ENCODE measurements at places on chromosomes 13 and 19.
A peak's percentile ranks its signal among the peaks of the same experiment; 100 is the strongest.

- no peak for DNase-seq
Observed at GRCh38 chr19:16017138-16017490, 59.2 kb upstream of the TPM4 start.

- DNase-seq, result no peak
Observed at GRCh38 chr19:42028304-42029216, 34.5 kb upstream of the ATP1A3 start.

- DNase-seq, result no peak
Observed at GRCh38 chr13:50527612-50528509, 315.6 kb downstream of the DLEU7 start.

- DNase-seq, result no peak
Observed at GRCh38 chr13:92836171-92836570, 390.4 kb upstream of the GPC6 start.

GRCh38 chr13:31110617-31111016 is 51.1 kb downstream of the HSPH1 start:
- no peak for DNase-seq

GRCh38 chr19:7597689-7598088 is 2.0 kb downstream of the CAMSAP3 start:
- no peak for DNase-seq

DNA sequence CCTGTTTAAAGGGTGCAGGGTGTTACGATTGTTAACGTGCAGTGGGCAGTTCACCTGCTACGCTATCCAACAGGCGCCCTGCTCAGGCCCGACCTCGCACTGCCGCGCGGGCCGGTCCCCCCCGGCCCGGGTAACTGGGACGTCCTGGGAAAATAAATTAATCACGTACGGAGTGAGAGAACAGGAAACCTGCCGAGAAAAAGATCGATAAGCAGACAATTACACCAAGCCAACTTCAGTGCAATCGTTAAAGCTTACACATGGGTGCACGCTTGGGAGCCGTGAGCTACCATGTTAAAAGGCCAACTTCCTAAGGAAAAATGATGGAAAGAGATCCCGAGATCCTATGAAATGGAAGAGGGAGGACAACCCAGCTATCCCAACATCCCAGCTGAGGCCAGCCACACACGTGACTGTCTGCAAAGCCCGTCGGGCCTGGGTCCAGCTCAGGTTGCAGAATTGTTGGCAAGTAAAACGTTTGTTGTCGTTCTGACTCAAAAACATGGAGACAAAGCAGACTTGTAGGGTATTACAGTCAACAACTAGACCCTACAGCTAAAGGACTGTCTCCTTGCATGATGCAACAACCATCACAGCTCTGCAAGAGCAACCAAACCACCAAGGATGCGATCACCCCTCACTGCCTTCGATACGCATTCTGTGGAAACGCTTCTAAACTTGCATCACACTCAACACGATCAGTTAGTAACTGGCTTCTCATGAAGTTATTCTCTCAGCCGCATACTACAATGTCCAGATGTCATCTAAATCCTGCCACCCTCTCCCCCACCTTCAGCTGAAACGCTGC is 741 bp upstream of the TUBGCP3 start:
- DNase-seq, result no peak

GRCh38 chr13:65353951-65354350 is 1876.2 kb downstream of the PCDH9 start:
- DNase-seq, result no peak

- DNase-seq, result no peak
Observed at GRCh38 chr13:48448959-48449614, 36.2 kb upstream of the LPAR6 start.

DNA sequence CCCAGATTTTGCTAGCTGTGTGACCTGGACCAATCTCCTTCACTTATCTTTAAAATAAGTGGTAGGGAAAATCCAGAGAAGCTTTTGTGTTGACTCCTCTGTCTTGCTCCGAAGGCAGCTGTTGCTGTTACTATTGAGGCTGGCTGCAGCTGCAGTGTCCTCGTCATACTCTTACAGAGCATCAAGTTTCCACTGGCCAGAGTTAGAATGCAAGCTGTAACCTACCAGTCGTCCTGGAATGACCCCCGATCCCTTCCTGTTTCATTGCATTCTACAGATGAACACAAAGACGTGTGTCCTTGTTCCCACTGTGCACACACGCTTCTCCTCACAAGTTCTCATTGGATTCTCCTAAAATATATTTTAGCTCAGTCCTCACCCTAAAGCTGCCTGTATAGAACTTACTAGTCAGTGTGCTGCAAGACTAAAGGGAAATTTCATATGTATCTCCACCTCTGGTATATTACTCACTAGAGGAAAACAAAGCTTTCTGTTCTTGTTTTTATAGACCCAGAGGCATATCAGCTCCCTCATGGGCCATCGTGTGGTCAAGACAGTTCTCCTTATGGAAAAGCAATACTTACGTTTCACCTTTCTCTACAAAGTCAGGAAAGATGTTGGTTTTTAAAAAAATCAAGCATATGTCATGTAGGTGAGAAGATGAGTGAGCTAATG is 589.8 kb downstream of the LMO7 start:
- no peak for DNase-seq

- no peak for DNase-seq
Observed at GRCh38 chr13:33096886-33097605, 80.8 kb downstream of the KL start.

DNA sequence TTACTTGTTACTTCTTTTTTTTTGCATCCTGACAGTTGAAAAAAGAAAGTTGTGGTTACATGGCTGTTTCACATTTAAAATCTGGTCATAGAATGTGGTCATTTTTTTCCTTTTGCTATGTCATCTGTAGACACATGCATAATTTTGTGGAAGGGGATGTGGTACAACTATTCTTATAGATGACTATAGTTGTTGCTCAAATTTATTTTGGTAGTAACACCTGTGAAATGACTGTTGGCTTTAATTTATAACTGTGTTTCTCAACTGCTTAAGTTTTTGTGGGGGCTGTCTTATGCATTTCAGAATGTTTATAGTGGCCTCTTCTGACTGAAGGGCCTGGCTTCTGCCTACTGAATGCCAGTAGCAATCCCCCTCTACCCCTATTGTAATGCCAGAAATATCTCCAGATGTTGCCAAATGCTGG is 130.5 kb downstream of the PAN3 start:
- DNase-seq, result peak; percentile 36

GRCh38 chr19:41031916-41032315 is 40.8 kb downstream of the CYP2B6 start:
- no peak for DNase-seq

DNA sequence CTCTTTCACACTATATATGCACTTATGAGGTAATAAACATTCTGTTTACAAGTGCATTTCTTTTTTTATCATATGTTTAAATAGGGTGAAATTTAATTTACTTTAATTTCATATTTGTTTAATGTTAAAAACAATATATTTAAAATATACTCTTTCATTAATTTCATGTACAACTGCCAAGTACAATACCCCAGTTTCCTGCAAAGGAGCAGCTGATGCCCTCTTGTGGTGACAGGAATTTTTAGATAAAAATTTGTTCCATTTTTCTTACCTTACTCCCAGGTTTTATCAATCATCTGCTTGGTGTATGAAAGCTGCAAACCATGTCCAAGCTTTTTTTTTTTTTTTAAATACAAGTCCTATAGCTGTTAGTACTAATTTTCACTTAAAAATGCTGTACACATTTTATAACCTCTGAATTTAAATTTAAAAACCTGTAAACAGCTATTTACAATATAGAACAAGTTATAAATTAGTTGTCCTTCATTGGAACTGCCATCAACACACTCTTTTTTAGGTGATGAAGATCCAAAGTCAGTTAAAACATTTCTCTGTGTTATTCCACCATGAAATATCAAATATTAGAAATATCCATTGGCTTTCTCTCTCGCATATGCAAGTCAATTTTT is 4.9 kb downstream of the PCDH20 start:
- DNase-seq, result no peak

- DNase-seq, result no peak
Observed at GRCh38 chr19:6185835-6186834, 50.7 kb downstream of the ACSBG2 start.

DNA sequence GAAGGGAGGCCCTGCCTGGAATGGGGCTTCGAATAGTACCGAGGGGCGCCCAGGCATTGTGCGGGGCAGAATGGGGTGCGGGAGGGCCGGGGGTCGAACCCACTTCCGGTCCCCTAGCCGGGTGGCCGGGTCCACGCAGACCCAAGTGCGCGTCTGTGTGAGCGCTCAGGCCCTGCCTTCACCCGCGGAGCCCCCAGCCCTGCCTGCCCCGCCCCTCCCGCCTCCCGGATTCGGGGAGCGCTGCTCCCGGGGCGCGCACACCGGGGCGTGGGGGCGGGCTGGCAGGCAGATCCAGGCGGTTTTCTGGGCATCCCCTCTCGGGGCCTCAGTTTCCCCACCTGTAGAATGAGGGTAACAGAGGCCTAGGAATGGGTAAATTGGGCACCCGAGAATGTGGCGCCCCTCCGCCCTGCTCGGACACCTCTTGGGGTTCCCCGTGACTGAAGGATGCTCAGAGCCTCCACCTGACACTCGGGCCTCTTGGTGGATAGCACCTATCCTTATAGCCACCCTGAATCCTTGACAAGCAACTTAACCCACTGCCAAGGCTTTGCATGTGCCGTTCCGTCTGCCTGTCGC is 682 bp downstream of the PIK3R2 start:
- DNase-seq, result no peak

DNA sequence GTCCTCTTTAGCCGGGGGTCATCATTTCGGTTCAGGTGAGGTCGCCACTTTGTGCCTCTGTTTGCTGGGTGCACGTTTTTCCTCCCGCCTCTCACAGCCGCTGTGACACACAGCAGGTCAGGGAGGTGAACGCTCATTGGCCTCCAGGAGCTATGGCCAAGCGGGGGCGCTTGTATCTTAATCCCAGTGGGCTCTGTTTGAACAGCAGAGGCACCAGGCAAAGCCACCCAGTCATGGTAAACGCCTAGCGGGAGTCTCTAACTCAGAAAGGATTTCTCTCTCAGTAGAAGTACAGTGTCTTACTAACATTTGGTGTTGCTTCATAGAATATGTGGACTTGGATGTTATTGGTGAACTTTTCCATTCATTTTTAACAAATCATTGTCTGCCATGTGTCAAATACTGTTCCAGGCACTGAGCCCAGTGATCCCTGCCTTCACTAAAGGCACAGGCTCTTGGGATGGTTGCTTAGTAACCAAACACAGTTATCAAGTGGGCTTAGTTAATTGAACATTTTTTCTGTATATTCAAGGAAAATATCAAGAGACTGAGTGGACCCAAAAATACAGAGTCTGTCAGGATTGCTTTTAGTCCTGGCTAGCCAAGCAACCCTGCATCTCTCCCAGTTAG is 186.7 kb downstream of the STK24 start:
- no peak for DNase-seq

DNA sequence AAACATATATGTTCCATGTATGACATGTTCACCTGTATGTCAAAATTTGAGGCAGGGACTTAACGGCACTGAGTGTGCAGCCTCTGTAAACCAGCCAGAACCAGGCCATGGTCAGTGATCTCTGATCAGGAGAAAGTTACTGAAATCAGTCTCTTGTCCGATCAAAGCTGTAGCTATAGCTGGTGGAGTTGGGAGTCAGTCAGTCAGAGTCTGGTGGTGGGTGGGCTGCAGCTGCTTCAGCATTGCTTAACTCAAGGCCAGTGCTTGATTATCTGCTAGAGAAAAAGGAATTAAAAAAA is 78.3 kb downstream of the ANKRD10 start:
- DNase-seq, result no peak

- no peak for DNase-seq
Observed at GRCh38 chr13:90427322-90428272, 919.9 kb upstream of the MIR17HG start.

- DNase-seq, result peak; percentile 46
Observed at GRCh38 chr13:32443111-32443510, 15.2 kb upstream of the N4BP2L1 start.

DNA sequence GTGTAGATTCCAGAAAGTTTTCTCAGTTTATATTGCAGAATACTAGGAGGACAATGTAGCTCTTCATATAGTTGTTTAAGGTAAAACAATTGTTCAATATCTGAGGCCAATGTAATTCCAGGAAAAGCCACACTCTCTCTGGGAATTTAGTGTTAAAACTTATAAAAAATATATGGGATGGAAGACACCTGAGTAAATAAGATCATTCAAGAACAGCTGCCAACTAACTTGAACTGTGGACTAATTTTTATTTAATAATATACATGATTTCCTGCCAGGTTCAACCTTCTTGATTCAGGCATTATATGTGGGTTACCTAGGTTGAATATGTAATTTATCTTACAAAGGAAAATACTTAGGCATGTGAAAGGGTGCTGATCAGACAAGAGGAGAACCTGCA is 841.1 kb upstream of the PRR20A start:
- no peak for DNase-seq

- DNase-seq, result no peak
Observed at GRCh38 chr19:41741244-41741554, 14.1 kb upstream of the CEACAM6 start.

Data from GM19239 (cell line).